ENCODE measurements at places on chromosomes 16 and 17. TPM values are rescaled to one million over a fixed set of nuclear protein-coding genes. Genes with fewer than 3 reads are reported as not detected.

- DNase-seq: peak; percentile 60
- H3K4me3 ChIP-seq: no peak overlapping the region
- H3K36me3 ChIP-seq: no peaks in the 10 kb centered on the region
Measured at GRCh38 chr16:86640265-86640843, 62.0 kb downstream of the FOXL1 start.

GRCh38 chr16:8594149-8594666 lies 3.9 kb upstream of the TMEM114 start:
- H3K4me1 ChIP-seq: no peaks in the 10 kb centered on the region
- H3K4me3 ChIP-seq: no peak overlapping the region
- no peak overlapping the region for H3K27ac ChIP-seq
- H3K36me3 ChIP-seq: no peaks in the 10 kb centered on the region

- H3K27ac ChIP-seq: peak overlapping the region; percentile 78
- no peak overlapping the region for H3K4me3 ChIP-seq
- no peak for DNase-seq
- H3K36me3 ChIP-seq: no peaks in the 10 kb centered on the region
- H3K4me1 ChIP-seq: peaks cover 59% of the 10 kb centered on the region
Measured at GRCh38 chr17:17830740-17831207, 6.0 kb downstream of the SREBF1 start.

GRCh38 chr16:424033-424622 lies 1.3 kb upstream of the RAB11FIP3 start:
- H3K27ac ChIP-seq: peak overlapping the region; percentile 91
- no peak for DNase-seq

DNA sequence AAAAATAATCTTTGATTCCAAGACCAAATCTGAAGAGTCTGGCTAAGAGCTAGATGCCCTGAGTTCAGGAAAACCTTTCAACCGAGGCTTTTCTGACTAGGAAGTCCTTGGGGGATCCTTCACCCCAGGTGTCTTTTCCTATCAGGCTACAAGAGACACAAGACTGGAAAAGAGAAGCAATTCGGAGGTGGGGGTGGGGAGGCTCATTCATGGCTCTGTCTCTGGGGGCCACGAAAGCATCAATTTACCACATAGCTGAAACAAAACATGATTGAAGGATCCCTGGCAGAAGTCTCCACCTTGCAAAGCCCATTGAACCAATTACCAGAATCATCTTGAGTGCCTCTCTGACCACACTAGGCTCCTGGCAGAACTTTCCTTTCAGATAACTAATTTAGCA lies 239.8 kb upstream of the SALL1 start:
- H3K4me1 ChIP-seq: no peaks in the 10 kb centered on the region
- H3K4me3 ChIP-seq: no peak overlapping the region
- H3K27me3 ChIP-seq: no peaks in the 10 kb centered on the region
- no peaks in the 10 kb centered on the region for H3K36me3 ChIP-seq

DNA sequence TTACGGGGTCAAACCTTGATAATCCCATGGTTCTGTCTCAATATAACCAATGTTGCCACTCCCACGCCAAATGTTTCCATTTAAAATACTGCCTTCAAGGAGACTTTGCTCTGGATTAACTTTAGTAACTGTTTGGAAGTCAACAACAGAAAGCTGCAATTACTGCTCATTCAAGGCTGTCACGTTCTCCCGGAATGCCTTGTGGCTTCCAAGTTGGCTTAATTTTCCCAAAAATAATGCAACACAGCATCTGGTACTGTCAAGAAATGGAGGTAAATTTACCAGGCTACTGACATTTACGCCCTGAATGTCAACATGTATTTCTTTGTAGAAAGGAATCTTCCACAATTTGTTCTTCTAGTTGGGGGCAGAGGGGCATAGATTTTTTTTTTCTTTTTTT lies 38.2 kb downstream of the GPRC5B start:
- DNase-seq: no peak
- no peaks in the 10 kb centered on the region for H3K27me3 ChIP-seq

- no peak overlapping the region for H3K4me3 ChIP-seq
- H3K27ac ChIP-seq: no peak overlapping the region
- H3K36me3 ChIP-seq: no peaks in the 10 kb centered on the region
- DNase-seq: no peak
- no peaks in the 10 kb centered on the region for H3K27me3 ChIP-seq
Measured at GRCh38 chr17:50330151-50330775, 15.7 kb upstream of the XYLT2 start.

DNA sequence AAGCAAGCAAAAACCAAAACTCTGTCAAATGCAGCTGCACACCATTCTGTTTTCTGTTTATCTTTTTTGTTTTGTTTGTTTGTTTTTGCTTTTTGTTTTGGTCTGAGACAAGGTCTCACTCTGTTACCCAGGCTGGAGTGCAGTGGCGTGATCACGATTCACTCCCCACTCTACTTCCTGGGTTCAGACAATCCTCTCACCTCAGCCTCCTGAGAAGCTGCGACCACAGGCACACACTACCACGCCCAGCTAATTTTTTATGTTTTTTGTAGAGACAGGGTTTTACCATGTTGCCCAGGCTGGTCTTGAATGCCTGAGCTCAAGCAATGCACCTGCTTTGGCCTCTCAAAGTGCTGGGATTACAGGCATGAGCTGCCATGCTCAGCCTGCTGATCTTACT lies 19.3 kb upstream of the SLFN13 start:
- DNase-seq: no peak
- no peak overlapping the region for H3K4me3 ChIP-seq
- H3K27ac ChIP-seq: no peak overlapping the region
- no peaks in the 10 kb centered on the region for H3K36me3 ChIP-seq
- no peaks in the 10 kb centered on the region for H3K27me3 ChIP-seq

DNA sequence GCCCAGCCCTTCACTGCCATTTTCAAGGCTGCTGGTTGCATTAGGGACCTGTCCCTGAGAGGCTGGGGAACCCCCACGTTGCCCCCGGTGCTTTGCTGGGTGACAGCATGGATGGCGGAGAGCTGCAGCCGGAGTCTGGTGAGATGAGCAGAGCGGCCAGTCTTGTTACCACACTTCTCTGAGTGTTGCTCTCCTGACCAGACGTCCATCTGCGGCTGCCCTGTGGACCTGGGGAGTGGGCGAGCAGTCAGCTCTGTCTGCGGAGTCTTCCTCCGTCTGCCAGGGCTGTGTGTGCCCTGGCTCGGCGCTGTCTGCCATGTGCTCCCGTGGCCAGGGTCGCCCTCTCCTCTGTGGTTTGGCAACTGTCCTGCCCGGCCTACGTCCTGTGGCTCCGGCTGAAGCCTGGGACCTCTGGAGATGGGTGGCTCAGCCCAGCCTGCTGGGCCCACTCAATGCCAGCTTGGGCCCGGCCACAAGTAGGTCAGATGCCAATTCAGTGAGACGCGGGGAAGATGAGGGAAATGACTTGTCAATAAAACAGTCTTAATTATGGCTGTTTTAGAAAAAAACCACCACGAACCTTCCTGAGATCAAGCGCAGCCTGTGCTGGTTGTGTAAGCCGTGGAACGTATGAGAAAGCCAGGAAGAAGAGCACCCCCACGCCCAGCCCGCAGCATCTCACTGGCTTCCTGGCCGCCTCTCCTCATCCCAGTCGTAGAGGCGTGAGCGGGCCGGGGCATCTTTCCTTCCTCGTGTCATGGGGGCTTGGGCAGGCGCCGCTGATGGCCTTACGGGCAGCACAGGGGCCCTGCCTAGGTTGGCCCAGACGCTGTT lies 7.9 kb downstream of the KCTD5 start:
- peak; percentile 17 for DNase-seq
- no peak overlapping the region for H3K27ac ChIP-seq
- no peaks in the 10 kb centered on the region for H3K27me3 ChIP-seq
- H3K4me1 ChIP-seq: peaks cover 49% of the 10 kb centered on the region

GRCh38 chr17:45873728-45874127 lies 20.6 kb upstream of the MAPT start:
- DNase-seq: no peak
- no peaks in the 10 kb centered on the region for H3K4me1 ChIP-seq
- H3K27ac ChIP-seq: no peak overlapping the region
- H3K27me3 ChIP-seq: no peaks in the 10 kb centered on the region
- no peaks in the 10 kb centered on the region for H3K36me3 ChIP-seq

DNA sequence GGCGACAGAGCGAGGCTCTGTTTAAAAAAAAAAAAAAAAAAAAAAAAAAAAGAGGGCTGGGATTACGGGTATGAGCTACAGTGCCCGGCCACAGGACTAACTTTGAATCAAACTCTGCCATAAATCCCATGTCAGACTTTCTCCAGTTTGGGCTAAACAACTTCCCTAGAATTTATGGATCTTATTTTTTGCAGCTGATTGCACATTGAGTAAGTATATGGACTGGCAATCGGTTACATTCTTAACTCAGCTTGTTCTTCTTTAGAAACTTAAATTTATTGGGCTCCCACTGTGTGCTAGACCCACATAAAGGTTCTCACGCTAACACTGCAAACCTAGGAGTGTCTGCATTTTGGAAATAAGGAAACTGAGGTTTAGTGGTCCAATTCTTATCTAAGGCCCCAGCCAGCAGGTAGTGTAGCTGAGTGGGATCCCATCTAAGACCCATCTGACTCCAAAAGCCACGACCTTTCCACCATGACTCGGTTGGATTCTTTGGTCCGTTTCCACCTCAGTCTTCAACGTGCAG lies 718 bp upstream of the CBFB start:
- H3K4me3 ChIP-seq: peak overlapping the region; percentile 98
- H3K36me3 ChIP-seq: no peaks in the 10 kb centered on the region
- peak overlapping the region; percentile 99 for H3K27ac ChIP-seq
- H3K27me3 ChIP-seq: no peaks in the 10 kb centered on the region
- no peak for DNase-seq
- H3K4me1 ChIP-seq: peaks cover 7% of the 10 kb centered on the region

DNA sequence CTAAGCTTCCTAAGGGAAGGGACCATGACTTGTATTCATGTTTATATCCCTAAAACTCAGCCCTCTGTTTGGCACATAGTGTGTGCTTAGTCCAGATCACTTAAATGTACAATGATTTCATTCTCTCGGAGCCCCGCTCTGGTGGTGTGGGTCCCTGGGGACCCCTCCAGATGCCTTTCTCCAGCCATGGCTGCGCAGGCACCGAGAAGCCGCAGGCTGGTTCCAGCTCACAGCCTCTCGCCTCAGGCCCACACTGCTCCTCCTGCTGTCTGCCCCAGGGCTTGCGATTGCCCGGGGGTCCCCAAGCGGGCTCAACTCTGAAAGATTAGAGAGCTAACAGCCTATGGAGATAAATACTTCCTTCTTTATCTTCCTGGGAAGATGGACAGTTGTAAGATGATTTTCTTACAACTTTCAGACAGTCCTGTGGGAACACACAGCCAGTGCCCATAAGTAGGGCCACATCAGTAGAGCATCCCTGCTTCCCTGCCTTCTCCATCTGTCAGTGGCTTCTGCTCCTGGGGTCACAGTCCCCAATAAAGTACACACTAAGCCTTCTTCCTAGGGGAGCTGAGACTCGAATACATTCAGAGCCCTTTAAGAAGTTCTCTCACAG lies 66.2 kb downstream of the CENPV start:
- H3K36me3 ChIP-seq: no peaks in the 10 kb centered on the region
- H3K4me1 ChIP-seq: peaks cover 23% of the 10 kb centered on the region
- DNase-seq: peak; percentile 43
- peak overlapping the region; percentile 85 for H3K27ac ChIP-seq
- no peak overlapping the region for H3K4me3 ChIP-seq

DNA sequence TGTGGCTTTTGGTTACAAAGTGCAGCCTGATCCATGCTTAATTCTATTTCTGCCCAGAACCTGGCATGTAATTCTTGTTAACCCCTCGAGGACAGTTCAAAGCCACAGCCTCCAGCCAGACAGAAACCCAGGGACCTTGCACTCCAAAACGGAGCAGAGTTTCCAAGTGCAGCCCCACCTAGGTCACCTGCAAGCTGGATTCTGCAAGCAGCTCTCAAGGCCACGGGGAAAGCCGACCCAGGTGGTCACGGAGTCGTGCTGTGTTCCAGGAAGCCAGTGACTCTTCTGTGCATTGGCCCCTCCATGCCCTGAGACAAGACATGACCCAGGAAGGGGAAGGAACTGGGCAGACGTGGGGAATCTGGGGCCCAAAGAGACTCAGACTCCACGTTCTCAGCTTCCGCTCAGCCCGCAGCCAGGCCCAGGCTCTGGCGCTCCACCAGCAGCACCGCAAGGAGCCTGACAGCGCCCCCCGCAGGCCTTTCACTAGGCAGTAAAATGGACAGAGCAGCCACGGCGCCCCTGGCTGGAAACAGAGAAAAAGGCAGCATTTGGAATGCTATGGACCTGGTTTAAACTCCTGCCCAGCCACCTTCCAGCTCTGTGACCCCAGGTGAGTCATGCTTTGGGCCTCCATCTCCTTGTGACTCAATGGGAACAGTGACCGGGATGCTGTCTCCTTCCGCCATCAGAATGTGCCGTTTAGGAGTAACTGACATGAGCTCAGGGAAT lies 27.3 kb upstream of the GSG1L start:
- H3K4me1 ChIP-seq: no peaks in the 10 kb centered on the region
- H3K27me3 ChIP-seq: no peaks in the 10 kb centered on the region
- no peak for DNase-seq
- H3K36me3 ChIP-seq: no peaks in the 10 kb centered on the region
- no peak overlapping the region for H3K4me3 ChIP-seq
- H3K27ac ChIP-seq: no peak overlapping the region

GRCh38 chr17:39568702-39569101 lies 39.0 kb downstream of the NEUROD2 start:
- H3K27me3 ChIP-seq: no peaks in the 10 kb centered on the region
- H3K36me3 ChIP-seq: peaks cover 42% of the 10 kb centered on the region
- DNase-seq: no peak
- no peak overlapping the region for H3K4me3 ChIP-seq

DNA sequence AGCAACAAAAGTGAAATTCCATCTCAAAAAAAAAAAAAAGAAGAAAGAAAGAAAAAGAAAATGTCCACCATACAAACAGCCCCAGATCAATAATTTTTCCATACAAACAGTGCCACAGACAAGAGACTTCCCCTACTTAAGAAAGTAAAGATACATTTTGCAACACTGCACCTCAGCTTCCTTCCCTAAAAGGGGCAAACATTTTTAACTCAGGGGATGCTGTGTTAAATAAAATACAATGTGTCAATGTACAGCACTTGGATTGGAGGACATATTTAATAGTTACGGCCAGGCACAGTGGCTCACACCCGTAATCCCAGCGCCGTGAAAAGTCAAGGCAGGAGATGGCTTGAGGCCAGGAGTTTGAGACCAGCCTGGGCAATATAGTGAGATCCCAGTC lies 22.3 kb downstream of the MYH11 start:
- H3K4me3 ChIP-seq: no peak overlapping the region
- H3K27me3 ChIP-seq: no peaks in the 10 kb centered on the region
- no peak overlapping the region for H3K27ac ChIP-seq

ZNF287 gene
- total RNA-seq: 4.2 TPM

DNAH17 gene
- total RNA-seq: 0.25 TPM

EME1 gene
- not detected for total RNA-seq

CCL16 gene
- not detected for total RNA-seq

ETV4 gene
- 0.74 TPM for total RNA-seq

GCSH gene
- 40.1 TPM for total RNA-seq
